ENCODE measurements at places on chromosomes 6 and 20.
A peak's percentile ranks its signal among the peaks of the same experiment; 100 is the strongest.

- DNase-seq: peak; percentile 75
Observed at GRCh38 chr20:3407040-3407770, at the start of gene DNAAF9. DNAAF9 (minus strand) TSS chr20:3407669; CDS start chr20:3407557, 112 bp downstream.

DNA sequence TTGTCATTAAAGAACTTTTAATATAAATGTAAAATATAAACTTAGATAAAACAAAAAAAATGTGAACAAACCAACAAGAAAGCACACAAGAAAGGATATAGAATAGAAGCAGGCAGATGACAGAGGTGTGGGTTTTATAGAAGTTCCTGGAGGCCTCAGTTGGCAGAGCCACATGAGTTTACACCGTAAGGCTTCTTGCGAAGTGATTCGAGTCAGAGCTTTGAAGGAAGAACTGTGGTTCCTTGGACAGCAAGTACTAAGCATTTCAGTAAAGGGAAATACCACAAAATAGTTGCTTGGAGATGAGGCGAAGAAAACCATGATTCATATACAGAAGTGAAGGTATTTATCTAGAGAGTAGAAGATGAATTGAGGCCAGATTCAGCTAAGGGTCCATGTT, 207.9 kb upstream of the EYA4 start:
- DNase-seq: no peak

DNA sequence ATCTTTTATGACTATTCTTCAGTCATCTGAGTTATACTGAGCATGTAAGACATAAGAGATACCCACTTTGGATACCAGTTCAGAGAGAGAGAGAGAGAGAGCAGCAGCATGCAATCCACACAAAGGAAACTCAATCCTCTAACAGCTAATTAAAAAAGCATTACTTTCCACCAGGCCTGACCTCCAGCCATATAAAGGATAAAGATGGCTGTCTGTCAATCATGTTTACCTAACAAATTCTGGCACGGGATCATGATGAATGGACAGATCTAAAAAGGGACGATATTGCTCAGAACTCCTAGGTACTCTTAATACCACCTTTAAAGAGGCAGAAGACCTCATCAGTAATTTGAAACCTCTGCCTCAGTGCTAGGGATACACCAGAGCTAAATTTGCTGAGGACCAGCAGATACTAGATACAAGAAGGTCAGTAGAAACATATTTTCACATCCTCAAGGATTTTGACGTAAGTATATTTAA, 159.2 kb downstream of the RPS12 start:
- no peak for DNase-seq

- DNase-seq: no peak
Observed at GRCh38 chr6:135842618-135843392, 8.7 kb upstream of the PDE7B start.

GRCh38 chr6:133390168-133390567, 149.0 kb downstream of the EYA4 start:
- DNase-seq: no peak

GRCh38 chr20:49415005-49415667, 67.3 kb downstream of the KCNB1 start:
- DNase-seq: no peak

Measured in OCI-M1 (cell line).